ENCODE measurements at places on chromosomes 3 and 15.
A peak's percentile ranks its signal among the peaks of the same experiment; 100 is the strongest.

- no peak for DNase-seq
Measured at GRCh38 chr3:95567346-95567745, 1247.0 kb upstream of the EPHA6 start.

DNA sequence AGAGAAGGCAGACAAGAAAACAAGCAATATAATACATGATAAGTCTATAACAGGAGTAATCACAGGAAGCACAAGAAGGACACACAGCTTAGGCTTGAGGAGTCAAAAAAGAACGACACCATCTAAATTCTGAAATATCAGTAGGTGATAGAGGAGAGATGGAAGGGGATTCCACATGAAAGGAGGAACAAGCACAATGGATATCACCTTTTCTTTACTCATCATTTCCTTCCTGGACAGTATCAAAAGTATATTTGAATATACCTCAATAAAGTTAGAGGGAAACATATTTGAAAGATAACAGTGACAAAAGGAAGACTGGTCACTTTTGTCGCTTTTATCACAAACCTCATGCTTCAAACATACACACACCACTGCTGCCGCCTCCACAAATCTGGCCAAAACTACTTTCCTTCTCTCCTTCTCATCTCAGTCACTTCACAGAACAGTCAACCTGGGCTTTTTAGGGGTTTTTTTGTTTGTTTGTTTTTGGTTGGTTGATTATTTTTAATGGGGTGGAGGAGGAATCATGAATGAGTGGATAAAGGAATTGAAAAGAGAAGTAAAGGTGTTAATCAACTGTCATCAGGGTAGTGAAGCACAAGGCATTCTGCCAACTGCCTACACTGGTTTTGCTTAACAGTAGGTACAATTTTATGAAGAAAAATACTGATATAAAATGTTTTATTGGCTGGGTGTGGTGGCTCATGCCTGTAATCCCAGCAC, 18.5 kb downstream of the DENND4A start:
- no peak for DNase-seq

DNA sequence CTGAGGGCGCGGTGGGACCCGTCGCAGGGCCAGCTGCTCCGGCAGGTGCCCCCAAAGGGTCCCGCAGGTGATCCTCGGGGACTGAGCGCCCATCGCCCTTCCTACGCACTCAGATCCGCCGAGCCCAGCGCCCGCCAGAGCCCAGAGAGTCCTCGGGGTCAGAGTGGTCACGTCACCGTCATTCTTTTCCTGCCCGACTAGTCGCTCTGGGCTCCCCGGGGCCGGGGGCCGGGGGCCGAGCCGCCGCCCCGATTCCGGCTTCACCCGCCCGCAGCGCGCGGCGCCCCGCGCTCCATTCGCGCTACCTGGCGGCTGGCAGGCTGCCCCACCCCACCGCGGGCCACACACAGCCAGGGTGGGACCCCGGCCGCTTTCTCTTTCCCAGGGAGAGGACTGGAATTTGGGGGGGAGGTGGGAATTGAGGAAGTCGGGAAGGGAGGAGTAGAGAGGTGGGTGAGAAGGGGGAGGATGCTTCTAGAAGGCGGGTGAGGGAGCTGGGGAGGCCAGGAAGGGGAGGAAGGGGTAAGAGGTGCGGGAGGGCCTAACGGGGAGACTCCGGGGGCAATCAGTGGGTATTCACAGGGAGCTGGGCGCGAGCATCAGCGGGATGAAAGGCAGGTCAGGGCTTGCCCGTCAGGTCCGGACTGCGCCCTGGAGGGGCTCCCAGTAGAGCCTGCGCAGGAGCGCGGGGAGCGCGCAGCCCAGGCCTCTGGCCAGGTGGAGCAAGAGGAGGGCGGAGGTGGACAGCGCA, 36.1 kb upstream of the EPHB3 start:
- DNase-seq, result peak; percentile 10

DNA sequence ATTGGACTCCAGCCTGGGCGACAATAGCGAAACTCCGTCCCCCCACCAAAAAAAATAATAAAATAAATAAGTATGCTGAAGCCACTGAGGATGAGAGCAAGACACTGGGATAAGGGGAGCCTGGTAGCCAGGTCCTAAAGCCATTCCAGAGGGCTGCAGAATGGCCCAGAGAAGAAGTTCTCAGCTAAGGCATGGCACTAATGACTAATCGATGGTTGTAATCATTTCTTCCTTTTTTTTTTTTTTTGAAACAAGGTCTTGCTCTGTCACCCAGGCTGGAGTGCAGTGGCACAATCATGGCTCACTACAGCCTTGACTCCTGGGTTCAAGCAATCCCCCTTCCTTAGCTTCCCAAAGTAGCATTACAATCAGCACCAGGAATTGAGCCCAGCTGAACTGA, 25.6 kb upstream of the ZNF774 start:
- no peak for DNase-seq

DNA sequence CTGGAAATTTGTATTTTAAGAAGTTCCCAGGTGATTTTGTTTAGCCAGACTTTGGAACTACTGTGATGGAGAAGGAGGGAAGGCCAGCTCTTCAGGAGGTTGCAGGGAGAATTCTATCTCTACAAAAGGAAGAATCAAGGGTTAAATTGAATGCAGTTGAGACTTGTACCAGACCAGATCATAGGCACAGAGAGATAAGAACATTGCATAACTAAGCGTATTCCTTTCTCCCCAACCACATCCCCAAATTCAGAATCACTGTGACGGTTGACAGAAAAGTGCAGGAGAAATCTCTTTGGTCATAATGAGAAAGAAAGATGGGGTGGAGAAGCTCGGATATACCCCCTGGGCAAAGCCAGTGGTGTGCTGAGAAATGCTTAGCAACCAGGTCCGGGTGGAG, 7.2 kb downstream of the PLD1 start:
- no peak for DNase-seq

DNA sequence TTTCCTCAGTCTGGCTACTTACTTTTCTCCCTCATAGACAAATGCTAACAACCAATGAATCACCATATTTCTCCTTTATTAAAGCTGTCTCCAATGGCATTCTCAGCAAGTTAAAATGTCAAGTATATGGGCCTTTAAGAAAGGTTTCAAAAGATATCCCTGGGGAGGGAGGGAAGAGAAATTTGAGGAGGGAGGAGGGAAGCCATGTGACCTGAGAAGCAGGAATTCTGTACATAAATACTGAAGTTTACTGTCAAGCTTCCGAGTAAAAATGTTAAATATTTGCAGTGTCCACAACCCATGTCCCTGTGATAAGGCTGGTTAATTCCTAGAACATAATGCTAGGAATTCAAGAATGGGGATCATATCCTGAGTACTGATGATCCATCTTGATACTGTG, 175.9 kb downstream of the CNTN4 start:
- no peak for DNase-seq

Measured in left lung (tissue), 14 donors.